ENCODE measurements at places on chromosomes 5 and 9. TPM values are rescaled to one million over a fixed set of nuclear protein-coding genes. Genes with fewer than 3 reads are reported as not detected.

The SMIM33 gene
- not detected for total RNA-seq

The NSMF gene
- 36.7 TPM for total RNA-seq

The CTSL gene
- total RNA-seq: 478 TPM

The RGS7BP gene
- 6.2 TPM for total RNA-seq

The NKD2 gene
- total RNA-seq: 3.5 TPM

The IFNK gene
- not detected for total RNA-seq

The HAVCR2 gene
- 0.33 TPM for total RNA-seq

The POU5F2 gene
- total RNA-seq: 1.2 TPM

The SUSD3 gene
- total RNA-seq: not detected

The MVB12B gene
- total RNA-seq: 3.5 TPM

The CYLC2 gene
- not detected for total RNA-seq

The RASEF gene
- 0.07 TPM for total RNA-seq

The SLC2A8 gene
- 9.3 TPM for total RNA-seq

The IFNA17 gene
- total RNA-seq: not detected

The ACTBL2 gene
- 0.03 TPM for total RNA-seq

The FOXD4L6 gene
- 0.17 TPM for total RNA-seq

The SLF1 gene
- total RNA-seq: 7.9 TPM

The LHX3 gene
- not detected for total RNA-seq

The IL13 gene
- total RNA-seq: not detected

The RC3H2 gene
- 51.8 TPM for total RNA-seq

The APBA1 gene
- 14.5 TPM for total RNA-seq

The CATSPER3 gene
- 0.10 TPM for total RNA-seq

The LCN10 gene
- total RNA-seq: 0.33 TPM

The SEMA5A gene
- total RNA-seq: 86.2 TPM

The SSNA1 gene
- total RNA-seq: 53.3 TPM

The AMACR gene
- total RNA-seq: 7.1 TPM

The C9orf153 gene
- total RNA-seq: 0.98 TPM

The ZNF300 gene
- 3.9 TPM for total RNA-seq

The TOPORS gene
- total RNA-seq: 24.3 TPM

The MEGF9 gene
- 15.8 TPM for total RNA-seq

The PCA3 gene
- 0.07 TPM for total RNA-seq

The ANXA1 gene
- 658 TPM for total RNA-seq

The FGFR4 gene
- 0.65 TPM for total RNA-seq

The ZNF883 gene
- 3.3 TPM for total RNA-seq

The PCDHB16 gene
- total RNA-seq: 0.50 TPM

The WNT8A gene
- total RNA-seq: not detected

The CDC25C gene
- total RNA-seq: 0.69 TPM

The TERT gene
- total RNA-seq: not detected

The GRM6 gene
- not detected for total RNA-seq

The GABBR2 gene
- total RNA-seq: 0.46 TPM

The CCDC183 gene
- 0.52 TPM for total RNA-seq

The BTNL8 gene
- not detected for total RNA-seq

The DAPK1 gene
- 31.8 TPM for total RNA-seq

All from smooth muscle cell of the pulmonary artery (primary cell).